ENCODE measurements at places on chromosomes 16 and 17. TPM values are rescaled to one million over a fixed set of nuclear protein-coding genes. Genes with fewer than 3 reads are reported as not detected.

Gene BFAR
- 90.2 TPM for total RNA-seq

Gene HBA2
- total RNA-seq: 232 TPM

GRCh38 chr16:84357191-84357651 lies 11.1 kb upstream of the ATP2C2 start:
- DNase-seq: no peak

DNA sequence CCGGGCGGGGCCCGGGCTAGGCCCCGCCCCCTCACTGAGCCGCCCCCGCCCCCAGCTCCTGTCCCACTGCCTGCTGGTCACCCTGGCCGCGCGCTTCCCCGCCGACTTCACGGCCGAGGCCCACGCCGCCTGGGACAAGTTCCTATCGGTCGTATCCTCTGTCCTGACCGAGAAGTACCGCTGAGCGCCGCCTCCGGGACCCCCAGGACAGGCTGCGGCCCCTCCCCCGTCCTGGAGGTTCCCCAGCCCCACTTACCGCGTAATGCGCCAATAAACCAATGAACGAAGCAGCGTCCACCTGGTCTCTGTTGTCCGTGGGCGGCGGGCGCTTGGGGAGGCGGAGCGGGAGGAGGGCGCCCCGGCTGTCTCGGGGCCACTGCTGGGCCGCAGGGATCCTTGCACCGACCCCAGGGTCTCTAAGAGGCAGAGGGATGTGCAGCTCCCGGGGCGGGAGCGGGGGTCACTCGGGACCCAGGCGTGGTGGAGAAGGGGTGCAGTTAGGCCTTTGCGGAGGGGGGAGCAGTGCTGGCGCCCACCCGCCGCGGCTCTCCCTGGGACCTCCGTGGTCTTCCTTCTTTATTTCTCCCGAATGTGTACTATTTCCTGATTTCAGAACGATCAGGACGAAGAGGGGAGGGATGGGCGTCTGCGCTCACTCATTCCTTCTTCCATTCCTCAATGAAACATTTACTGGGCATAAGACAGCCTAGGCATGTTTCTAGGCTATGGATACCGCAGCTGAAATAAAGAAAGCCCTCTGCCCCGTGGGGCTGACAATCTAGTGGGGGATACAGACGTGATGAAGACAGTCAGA lies 2.0 kb downstream of the HBZ start:
- DNase-seq: no peak

Gene SNAI3
- 6.1 TPM for total RNA-seq
